T-cell (primary cell): ENCODE measurements at places on chromosomes 2 and 18.
A peak's percentile ranks its signal among the peaks of the same experiment; 100 is the strongest.

GRCh38 chr2:190722061-190722759 is 73.3 kb downstream of the NAB1 start:
- DNase-seq: no peak

- DNase-seq: no peak
Observed at GRCh38 chr2:119764832-119765231, 5.1 kb downstream of the PTPN4 start.

DNA sequence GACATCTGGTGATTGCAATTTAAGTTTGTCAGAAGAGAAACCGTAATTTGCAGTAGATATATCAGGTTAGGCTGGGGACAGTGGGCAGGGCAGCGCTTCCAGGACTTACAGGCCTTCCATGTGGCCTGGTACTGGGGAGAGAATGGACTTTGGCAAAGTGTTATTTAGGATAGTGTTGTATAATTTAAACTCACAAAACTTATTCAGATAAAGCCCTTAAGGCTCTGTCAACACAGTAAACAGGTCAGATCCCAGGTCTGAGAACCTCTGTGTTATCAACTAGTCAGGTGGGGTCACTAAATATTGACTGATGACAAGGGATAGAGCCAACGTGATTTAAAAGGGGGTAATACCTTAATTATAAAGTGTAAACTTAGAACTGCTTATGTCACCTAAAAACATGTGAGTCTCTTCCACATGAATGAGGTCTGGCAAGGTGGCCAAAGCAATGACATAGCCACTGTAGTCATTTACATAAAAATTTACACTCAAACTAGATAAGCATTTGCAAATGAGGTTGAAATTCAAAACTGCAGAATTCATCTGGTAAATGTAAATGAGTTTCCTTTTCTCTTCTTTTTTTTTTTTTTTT is 80.2 kb upstream of the DNMT3A start:
- no peak for DNase-seq

GRCh38 chr2:121431214-121431613 is 99.5 kb upstream of the RNU4ATAC start:
- no peak for DNase-seq

- DNase-seq: no peak
Observed at GRCh38 chr18:1510542-1511179, 606.0 kb downstream of the ADCYAP1 start.

- no peak for DNase-seq
Observed at GRCh38 chr2:45533771-45534170, 77.3 kb downstream of the SRBD1 start.

DNA sequence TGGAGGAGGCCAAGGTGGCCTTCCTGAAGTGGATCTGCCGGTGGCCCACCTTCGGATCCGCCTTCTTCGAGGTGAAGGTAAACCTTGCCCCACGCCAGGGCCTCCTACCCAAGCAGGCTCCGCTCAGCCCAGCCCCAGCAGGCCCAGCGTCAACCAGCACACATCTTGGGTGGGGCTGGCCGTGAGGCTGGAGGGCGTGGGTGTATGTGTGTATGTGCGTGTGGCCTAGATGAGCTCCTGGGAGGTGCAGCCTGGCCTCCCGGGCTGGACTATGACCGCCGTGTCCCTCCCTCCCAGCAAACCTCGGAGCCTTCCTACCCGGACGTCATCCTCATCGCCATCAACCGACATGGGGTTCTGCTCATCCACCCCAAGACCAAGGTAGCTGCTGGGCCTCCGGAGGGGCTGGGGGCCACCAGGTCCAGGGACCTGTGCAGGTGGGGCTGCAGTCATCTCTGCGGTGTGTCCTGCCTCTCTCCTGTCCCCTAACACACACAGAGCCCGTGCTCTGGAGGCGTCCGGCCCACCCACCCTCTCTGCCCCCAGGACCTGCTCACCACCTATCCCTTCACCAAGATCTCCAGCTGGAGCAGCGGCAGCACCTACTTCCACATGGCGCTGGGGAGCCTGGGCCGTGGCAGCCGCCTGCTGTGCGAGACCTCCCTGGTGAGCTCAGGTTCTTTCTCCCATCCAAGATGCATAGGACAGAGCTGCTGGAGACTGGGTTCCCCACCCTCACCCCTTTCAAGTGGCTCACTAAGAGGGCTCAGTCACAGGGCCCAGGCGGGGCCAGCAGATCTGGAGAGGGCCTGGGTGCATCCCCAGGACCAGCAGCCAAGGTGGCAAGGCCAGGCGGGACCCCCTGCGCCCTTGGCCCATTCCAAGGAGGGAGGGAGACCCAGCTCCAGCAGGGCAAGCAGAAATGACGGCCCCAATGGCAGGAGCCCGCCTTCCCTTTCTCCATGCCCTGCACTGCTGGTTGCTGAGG is 9.4 kb upstream of the GPR17 start:
- no peak for DNase-seq

- DNase-seq: peak; percentile 39
Observed at GRCh38 chr2:105797298-105797819, 52.6 kb downstream of the NCK2 start.

DNA sequence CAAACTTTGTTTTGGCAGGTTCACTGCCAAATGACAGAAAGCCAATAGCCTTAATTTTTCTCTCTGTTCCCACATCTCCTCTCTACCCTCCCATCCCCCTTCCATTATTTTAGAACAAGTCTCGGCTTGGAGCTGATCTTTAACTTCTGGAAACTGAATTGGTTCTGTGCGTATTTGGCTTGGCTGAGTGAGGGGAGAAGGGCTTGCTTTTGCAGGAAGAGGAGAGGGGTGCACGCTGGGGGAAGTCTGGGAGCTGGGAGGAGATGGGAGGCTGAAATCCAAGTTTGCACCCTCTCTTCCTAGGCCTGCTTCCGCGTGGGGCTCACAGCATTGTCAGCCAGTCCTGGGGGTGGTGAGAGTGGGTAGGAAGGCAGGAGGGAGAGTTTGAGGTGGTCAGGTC is 176.1 kb upstream of the SPRED2 start:
- no peak for DNase-seq

GRCh38 chr2:104733226-104733943 is 120.5 kb upstream of the POU3F3 start:
- no peak for DNase-seq

DNA sequence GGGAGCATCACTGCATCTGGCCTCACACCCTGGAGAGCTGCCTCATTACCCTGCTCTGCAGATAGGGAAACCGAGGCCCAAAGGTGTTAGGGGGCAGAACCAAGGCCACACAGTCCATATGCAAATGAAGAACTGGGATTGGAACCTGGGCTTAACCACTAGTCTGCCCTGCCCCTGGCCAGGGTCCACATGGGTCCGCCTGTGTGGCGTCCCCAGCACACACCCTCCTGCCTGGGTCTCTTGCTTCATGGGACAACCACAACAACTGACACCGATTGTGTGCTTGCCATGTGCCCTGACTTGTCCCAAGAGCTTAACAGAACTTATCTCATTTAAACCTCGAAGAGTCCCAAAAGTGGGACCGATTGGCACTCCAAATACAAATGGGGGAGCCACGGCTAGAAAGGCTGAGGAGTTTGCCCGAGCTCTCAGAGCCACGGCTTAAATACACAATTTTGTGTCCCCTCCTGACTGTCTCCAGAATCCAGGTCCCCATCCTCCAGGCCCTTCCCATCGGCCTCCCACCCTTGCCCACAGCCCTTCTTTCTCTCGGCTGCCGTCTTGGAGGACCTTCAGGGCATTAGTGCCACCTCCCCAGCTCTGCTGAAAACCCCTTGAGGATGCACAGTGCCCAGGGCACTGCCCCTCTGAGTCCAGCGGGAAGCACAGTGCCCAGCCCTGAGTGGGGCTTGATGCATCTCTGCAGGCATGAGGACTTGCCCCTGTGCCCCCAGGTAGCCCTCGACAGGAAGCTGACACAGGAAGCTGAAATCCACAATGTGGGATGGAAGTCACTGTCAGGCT is 5.8 kb upstream of the DUSP2 start:
- DNase-seq: no peak

GRCh38 chr2:229133155-229133772 is 137.8 kb downstream of the PID1 start:
- DNase-seq: no peak

GRCh38 chr2:146129231-146129630 is 1609.3 kb upstream of the ZEB2 start:
- DNase-seq: no peak

GRCh38 chr2:230899786-230900185 is 25.3 kb downstream of the GPR55 start:
- DNase-seq: no peak

DNA sequence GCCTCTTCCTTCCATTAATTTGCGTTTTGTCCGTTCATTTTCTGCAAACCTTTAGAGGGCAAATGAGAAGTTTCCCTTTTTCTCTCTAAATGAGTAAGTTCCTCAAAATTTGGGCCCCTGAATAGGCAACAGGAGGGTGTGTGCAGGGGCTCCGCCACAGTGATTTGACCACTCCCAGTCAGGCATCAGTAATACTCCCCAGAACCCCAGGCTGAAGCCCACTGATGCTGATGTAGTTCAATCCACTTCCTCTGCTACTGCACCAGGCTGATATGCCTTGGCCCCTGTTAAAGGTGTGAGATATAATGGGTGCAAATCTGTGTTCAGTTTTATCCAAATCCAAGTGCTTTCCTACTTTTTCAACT is 1150.0 kb downstream of the RPIA start:
- DNase-seq: no peak

DNA sequence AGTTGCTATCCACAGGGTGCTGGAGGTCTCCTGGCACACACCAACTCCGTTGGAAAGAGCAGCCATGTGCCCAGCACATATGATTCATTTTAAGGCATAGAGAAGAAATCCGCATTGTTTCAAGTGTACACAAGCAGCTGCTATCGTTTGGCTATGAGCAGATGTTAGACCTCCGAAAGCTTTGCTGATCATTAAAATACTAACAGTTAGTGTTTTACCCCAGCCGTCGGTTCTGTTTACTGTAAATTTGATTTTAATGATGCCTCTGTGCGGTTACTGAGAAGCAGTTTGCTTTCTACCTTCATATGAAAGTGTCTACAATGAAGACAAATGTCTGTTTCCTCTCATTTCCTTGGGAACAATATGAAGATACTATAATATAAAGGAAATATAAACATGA is 154.9 kb downstream of the PTGR3 start:
- no peak for DNase-seq

DNA sequence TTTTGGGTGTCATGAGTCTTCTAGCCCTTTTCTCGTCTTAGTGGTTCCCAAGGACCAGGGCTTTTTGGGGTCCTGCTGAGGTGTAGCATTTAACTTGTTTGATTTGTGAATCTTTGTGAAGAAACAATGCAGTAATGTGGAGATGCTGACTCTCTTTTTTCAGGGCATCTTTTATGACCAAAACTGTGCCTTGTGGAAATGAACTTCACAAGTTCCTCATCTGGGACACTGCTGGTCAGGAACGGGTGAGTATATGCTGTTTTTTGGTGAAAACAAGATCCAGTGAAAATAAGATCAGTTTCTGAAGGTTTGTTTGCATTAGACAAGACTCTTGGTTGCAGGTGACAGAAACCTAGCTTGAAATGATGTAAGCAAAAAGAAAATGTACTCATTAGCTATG is 83.9 kb downstream of the RAB31 start:
- no peak for DNase-seq

- no peak for DNase-seq
Observed at GRCh38 chr2:176150584-176151441, 537 bp upstream of the HOXD4 start.

- peak; percentile 83 for DNase-seq
Observed at GRCh38 chr18:77071711-77072292, 60.8 kb downstream of the MBP start.

DNA sequence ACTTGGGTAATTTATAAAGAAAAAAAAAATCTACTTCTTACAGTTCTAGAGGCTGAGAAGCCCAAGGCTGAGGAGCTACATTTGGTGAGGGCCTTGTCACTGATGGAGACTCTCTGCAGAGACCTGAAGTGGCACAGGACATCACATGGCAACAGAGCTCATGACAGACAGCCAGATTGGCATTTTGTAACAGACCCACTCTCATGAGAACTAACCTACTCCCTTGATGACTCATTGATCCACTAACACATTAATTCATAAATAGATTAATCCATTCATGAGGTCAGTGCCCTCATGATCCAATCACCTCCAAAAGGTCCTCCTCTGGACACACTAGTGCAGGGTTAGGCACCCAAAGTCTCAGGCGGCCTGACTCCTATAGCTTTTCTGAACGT is 318.4 kb downstream of the GULP1 start:
- DNase-seq: no peak

DNA sequence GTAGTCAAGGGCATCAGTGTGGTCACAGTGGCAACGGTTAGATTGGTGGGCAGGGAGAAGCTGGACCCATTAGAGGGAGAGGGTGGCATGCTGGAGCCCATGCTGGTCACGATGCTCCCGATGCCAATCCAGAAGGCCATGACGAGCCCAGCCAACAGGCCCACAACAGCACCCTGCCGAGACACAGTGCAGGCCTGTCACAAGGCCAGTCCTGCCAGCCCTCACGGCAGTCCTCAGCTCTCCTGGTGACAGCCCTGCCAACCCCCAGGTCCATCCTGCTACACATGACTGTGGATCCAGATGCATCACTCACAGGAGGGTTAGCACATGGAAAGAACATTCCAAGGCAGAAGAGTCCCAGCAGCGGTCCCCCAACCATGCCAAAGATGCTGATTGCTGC is 10.2 kb upstream of the ATRAID start:
- DNase-seq: no peak

GRCh38 chr2:235951982-235952381 is 216.2 kb downstream of the GBX2 start:
- DNase-seq: no peak

DNA sequence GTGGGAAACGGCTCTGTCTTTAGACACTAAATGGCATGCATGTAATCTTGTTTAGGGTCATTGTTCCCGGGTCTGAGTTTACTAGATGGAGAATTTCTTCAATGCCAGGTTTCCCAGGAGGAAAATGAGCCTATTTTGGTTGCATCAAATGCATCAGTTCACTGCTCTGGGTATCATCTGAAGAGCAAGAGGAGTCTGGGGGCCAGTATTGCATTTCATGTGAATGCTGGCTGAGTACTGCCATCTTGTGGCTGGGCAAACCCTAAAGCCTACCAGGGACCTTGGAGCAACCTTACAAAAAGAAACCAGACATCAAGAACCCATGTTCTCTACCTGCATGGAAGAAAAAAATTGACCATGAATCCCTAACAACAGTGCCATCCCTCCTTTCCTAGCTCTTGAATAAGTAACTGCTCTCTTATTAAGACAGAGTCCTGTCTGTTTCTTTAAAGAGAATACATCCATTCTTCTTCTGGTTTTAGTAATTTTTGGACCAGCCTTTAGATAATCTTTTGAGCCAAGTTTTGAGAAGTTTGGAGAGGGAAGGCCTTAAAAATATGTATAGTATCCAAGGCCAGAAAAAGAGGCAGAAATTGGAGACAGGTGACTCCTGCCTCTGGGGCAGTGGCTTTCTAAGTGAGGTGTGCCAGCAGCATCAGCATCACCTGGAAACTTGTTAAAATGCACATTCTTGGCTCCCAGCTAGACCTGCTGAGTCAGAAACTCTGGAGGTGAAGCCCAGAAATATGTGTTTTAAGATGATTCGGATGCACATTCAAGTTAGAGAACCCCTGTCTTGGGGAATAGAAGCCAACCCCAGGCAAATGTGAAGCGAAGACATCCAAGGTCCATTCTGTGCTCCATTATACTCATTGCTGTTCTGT is 261.0 kb upstream of the CXCR4 start:
- peak; percentile 74 for DNase-seq
